ENCODE measurements at places on chromosomes 2 and 18.

DNA sequence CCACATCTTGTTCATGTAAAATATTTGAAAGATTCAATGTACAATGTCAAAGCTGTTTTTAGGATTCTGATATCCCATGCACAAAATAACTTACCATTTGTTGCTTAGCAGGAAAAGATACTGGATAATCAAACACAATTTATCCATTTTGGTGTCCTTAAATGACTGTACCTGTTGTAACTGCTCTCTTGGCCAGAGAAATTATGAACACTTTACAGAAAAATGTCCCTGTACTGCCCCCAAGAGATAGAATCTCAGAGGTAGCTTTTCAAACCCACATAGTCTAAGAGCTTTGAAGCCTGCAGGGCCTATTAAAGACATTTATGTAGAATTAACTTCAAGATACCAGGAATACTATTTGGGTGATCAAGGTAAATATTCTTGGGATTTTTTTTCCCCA lies 12.2 kb upstream of the ME2 start:
- peak; percentile 48 for DNase-seq

DNA sequence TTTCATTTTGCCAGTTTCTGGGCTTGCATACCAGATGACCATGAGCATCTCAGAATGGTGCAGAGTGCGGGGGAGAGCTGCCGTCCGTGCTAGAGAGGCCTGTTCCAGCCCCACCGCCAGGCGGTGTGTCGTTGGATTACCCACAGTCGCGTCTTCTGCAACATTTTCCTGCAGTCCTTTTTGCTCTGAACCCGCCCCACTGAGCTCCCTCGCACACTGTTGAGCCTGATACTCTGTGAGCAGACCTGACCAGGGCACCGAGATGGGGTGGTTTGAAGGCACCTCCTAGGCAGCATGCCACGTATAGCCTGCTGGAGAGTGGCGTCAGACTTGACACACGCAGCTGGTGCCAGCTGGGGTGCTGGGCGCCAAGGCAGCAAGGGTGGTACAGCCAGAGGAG lies 18.1 kb downstream of the PPP1R7 start:
- no peak for DNase-seq

GRCh38 chr2:31176742-31177141 lies 38.5 kb upstream of the GALNT14 start:
- no peak for DNase-seq

DNA sequence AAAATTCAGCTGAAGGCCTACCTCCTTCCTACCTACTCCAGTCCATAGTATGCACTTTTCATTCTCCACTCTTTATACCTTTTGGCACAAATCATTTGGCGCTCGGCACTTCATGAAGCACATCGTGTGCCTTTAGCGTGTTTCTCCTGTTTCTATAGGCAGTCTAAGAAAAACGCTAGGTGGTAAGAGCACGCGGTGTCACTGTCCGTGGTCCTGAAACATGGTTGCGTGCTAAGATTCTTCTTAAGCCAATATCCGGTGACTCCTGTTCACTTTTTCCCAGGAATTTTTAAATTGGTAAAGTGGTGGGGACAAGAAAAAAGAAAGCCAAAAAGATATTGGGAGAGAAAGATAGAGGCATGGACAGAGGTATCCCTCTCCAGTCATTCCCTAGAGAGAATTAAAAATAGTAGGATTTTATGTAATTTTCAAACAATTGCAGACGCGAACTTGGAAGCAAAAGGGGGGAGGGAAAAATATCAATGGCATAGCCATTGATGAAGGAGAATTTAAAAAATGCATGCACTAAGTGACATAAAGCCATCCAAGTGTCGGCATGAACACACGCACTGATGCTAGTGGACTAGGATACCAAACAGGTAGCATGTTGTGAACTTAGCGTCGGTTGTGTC lies 1.4 kb upstream of the CTNNA2 start:
- DNase-seq = peak; percentile 76

- DNase-seq = no peak
Measured at GRCh38 chr2:12434630-12435098, 282.1 kb upstream of the TRIB2 start.

DNA sequence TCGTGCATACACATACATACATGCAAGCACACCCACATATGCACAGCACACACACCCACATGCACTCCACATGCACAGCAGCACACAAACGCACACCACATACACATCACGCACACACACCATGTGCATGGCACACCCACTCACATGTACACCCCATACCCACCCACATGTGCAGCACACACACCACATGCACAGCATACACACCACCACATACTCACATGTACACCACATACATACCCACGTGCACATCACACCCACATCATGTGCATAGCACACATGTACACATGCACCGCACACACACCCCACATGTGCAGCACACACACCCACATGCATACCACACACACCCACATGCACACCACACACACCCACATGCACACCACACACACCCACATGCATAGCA lies 132.0 kb upstream of the RGPD4 start:
- no peak for DNase-seq

DNA sequence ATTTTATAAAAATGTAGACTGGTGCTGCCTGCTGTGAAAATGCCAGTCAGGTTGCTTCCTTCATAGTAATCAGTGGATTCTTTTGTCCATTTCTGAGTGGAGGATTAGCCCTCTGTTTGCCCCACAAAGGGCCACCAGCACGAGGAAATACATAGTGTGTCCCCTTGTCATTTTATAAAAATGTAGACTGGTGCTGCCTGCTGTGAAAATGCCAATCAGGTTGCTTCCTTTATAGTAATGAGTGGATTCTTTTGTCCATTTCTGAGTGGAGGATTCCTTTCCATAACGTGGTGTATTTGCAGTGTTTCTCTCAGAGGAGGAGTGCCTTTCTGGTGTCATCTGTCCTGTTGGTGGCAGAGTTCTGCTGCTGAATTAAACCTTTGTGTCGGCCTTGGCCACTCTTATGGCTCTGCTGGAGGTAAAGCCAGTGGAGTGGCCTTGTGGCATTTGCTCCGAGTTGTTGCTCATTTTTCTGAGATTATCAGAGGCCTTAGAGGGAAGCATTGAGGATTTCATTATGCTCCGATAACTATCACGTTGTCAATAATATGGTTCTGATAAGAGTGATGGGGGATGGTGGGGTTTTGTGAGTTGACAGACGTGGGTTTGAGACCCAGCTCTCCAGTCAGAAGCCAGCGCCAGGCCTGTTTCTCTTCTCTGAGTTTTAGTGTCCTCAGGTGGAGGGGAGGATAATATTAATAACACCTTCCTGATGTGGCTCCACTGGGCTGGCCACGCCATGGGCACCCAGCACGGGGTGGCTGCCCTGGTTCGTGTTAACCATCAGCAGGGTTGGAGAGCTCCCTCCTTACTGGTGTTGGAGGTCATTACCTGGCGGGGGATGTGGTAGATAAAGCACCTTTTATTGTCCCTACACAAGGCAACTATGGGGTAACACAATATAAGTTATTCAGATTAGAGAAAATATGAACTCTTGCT lies 96.6 kb downstream of the NEDD4L start:
- no peak for DNase-seq

DNA sequence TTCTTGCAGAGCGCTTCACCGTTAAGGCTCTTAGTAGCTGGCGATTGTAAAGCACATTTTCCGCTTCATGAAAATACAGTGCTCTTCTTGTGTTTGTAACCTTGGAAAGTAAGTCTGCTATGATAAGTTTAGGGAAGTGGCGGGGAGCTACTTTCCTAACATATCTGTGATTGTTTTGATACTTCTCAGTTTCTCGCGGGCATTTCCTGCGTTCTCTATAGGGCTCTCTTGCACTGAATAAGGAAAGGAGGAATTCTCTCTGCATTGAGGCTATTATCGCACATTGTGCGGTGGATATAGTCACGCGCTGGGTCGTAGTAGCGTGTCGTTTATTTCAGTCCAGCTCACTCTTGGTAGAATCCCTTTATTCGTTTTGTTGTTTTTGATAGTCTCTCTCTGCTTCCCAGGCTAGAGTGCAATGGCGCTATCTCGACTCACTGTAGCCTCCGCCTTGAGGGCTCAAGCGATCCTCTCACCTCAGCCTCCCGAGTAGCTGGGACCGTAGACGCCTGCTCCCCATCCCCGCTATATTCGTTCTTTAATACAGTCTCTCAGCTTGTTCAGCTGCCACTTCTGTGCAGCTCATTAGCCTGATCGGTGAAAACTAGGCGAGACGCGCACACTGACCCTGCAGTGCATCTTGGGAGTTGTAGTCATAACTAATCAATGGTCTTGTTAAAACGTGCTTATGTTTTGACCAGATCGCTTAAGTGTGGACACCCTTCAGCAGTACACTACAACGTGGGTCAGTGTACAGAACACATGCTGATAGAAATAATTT lies 1.0 kb upstream of the PPP4R3B start:
- DNase-seq = peak; percentile 68

GRCh38 chr2:6077585-6077984 lies 385.4 kb downstream of the SOX11 start:
- no peak for DNase-seq

- peak; percentile 64 for DNase-seq
Measured at GRCh38 chr2:28544922-28545589, 49.2 kb downstream of the PLB1 start.

DNA sequence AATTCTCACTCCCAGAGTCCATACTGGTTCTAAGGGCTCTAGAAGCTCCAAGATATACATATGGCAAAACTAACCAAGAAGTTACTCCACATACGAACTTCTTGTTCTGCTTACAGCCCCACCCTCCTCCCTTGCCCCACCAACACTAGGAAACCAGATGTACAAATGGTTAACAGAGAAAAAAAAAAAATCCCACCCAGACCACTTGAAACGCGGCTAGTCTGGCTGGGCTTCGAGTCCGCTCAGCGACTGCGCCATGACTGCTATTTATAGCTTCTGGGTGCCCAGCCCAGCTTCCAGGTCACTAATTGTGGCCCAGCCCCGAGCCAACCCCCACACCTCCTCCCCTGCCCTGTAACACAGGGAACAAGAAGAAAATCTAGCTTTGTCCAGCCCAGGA lies 47.0 kb upstream of the IHH start:
- no peak for DNase-seq

DNA sequence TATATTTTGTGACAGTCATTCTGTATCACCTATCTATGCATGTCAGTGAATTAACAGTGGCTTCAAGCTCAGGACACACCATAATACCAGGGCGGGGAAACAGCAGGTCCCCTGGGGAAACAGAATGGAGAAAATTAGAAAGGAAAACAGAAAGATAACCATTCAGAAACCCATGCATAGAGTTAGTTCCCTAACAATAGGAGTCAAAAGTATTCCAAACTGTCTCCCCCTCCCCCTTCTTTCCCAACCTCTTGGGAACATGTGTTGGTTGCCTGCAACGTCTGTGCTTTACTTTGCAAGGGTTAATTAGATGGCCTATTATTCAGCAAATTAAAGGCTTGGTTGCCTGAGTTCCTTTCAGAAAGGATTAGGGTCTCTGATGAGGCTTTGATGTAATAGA lies 176.4 kb downstream of the MYO3B start:
- no peak for DNase-seq

GRCh38 chr2:162258686-162259085 lies 15.4 kb upstream of the FAP start:
- DNase-seq = no peak

GRCh38 chr2:14751581-14751980 lies 119.1 kb downstream of the LRATD1 start:
- no peak for DNase-seq

GRCh38 chr18:56678836-56679565 lies 27.8 kb downstream of the WDR7 start:
- DNase-seq = no peak

DNA sequence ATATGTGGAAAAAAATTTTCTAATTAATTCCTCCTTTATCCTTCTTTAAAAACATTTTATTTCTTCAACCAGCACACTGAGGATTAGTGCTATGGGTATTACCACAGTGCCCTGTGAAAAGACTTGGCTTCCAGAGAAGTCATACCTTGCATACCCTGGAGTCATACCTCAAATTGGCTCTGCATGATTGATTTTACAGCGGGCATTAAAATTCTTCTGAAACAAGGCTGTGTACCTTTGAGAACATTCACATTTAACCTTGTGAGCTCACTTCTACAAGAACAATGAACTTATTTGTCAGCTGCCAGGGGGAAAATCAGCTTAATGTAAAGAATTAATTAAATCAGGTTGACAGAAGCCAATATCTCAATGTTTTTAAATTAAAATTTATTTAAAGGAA lies 44.6 kb downstream of the SLC35F5 start:
- DNase-seq = no peak

DNA sequence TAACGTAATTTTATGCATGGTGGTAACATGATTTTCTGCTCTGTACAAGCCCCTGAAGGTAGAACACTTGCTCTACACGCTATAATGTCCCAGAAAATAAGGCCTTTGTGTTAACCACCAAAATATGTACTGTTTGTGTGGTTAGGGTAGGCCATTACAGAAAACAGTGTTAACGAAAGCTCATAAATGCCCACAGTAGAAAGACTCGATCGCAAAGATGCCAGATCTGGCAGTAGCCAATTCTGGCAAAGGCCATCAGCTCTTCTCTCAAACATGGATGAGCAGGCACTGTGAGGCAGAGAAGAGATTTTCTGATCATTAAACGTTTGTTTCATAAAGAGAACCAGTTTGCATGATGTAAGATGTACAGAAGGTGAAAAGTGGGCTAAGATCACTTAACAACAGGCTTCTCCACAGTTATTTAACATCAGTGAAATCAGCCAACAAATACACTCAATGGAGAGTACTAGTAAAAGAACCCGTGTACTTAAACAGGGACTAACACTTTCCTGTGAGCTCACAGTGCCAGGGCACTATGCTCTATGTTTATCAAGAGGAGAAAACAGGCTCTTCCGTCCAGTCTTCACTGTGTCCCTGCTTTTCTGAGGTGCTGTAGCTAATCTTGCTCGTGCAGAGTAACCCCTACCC lies 80.3 kb downstream of the SPRED2 start:
- DNase-seq = no peak

- no peak for DNase-seq
Measured at GRCh38 chr2:76641506-76641905, 880.7 kb downstream of the LRRTM4 start.

- DNase-seq = no peak
Measured at GRCh38 chr18:21763846-21764646, 23.5 kb downstream of the MIB1 start.

DNA sequence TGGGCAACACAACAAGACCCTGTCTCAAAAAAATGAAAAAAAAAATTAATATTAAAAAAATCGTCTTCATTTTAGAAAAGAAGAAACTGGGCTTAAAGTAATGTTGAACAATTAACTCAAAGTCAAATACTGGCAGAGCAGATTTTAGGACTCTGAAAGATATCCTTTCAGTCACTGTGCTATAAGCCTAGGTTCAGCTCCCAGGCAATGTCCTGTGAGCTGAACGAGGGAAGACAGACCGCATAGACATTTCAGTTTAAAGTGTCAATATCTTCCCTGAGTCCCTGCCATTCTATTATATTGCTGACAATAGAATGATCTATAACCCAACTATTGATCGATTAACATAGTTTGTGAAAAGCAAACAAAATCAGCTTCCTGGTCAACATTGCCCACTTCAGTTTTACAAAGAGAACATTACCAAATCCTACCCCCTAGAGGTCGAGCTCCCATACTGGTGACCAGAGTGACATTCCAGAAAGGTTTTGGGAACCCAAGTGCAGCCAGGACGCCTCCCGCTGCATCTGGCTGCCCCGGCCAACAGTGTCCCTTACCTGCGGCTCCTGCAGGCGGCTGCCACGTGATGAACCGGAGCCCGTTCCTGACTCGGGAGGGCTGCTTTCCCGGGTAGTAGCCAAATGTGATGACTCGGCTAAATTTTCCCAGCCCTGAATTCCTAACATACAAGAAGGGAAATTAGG lies 639 bp downstream of the MRO start:
- DNase-seq = peak; percentile 13
